ENCODE measurements at places on chromosomes 7 and 10.
A peak's percentile ranks its signal among the peaks of the same experiment; 100 is the strongest.

GRCh38 chr10:22183771-22184461 lies 33.9 kb downstream of the EBLN1 start:
- DNase-seq: no peak

DNA sequence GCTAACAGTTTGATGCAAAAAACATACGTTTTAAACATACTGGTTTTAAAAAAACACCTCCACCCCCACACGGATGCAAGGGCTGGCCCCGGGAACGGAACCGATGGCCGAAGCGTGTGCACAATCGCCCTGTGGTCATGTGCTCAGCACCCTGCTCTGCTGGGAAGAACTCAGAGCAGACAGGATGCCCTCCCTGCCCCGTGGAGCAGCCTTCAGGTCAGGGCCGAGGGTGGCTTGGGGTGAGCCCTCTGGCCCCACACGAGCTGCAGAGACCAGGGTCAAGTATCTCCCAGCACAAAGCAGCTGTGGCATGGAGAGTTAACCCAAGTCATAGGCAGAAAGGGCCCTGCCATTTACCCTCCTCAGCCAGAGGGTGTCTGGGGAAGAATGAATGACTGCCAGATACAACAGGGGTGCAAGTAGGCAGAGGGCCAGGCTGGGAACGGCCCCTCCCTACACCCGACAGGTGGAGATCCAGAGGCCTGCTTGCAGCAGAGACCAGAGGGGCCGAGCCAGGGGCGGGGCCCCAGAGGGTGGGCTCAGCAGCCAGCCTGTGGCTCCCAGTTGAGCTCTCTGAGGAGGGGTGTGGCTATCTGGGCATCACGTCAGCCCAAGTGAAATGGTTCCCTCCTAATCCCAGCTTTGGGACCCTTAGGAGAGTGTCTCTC lies 56.8 kb downstream of the ZRANB1 start:
- DNase-seq: no peak

DNA sequence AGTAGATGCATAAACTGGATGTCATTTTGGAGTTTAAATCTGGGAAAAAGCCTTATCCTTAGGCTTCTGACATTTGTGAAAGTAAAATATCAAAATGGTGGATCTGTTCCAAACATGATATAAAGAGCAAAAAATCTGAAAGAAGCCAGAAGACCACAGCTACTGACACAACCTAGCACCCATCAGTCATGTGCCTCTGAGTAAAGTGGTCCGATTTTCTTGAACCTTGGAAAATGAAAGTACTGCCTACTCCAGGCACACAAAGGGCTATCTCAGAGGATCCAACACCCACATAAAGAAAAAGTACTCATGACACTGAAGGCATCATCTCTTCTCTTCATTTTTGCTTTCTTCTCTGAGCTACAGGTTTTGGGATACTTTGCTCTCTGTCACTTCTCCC lies 150.7 kb downstream of the KMT2E start:
- no peak for DNase-seq

GRCh38 chr7:103148131-103148993 lies 537 bp downstream of the NAPEPLD start:
- DNase-seq: no peak

- no peak for DNase-seq
Measured at GRCh38 chr7:20963556-20964280, 177.0 kb upstream of the SP8 start.

DNA sequence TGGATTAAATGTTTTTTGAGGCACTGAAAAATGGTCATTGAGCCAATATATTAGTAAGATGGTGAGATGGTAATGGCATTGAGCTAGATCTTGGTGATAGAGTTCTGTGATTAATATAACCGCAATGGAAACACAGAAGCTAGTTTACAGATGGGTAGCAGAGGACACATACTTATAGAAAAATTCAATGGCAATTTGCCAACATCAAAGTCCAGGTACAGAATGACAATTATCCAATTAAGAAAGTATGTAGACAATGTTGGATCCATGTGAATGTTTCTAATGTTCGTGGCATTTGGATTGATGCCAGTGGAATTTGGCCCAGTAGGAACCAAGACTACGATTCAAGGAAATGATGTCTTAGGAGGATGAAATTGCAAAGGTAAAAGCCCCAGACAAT lies 187.8 kb downstream of the GNAT3 start:
- DNase-seq: no peak

GRCh38 chr7:2897023-2897422 lies 52.9 kb upstream of the GNA12 start:
- no peak for DNase-seq

- no peak for DNase-seq
Measured at GRCh38 chr10:100875484-100876166, 37.1 kb upstream of the SLF2 start.

GRCh38 chr10:35532141-35532540 lies 73.0 kb upstream of the GJD4 start:
- no peak for DNase-seq

DNA sequence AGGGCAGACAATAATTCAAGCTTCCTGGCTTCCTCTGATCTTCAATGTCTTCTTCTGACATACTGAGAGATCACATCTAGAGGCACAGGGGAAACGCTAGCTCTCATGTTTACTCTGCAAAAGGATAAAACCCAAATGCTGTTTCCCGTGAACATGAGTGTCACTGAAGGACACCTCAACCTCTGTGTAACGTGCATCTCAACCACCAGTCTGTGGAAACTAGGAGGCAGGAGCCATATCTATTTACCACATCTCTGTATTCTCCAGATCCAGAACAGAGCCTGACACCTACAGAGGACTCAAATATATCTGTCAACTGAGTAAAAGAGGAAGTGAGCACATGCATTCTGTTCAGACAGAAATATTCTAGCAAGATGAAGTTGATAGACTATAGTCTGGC lies 140.3 kb upstream of the TARP start:
- no peak for DNase-seq

GRCh38 chr10:37860494-37861190 lies 3.2 kb upstream of the ZNF248 start:
- DNase-seq: no peak

DNA sequence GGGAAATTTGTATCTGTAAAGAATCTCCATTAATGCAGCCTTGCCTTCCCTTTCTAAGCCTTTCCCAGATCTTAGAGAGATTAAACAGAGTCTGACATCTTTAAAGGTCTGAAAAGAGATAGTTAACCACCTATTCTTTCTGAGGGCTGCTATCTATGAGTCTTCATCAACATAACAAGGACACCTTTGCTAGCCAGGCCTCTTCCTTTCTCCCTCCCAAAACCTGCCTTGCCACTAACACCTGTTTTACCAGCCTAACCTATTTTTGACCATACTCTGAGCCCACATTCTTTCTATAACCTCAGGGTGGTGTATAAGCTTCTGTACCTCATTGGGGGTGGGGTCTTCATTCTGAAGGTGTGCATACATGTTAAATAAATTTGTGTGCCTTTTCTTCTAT lies 217.1 kb downstream of the IPMK start:
- no peak for DNase-seq

- DNase-seq: no peak
Measured at GRCh38 chr7:73702665-73703064, 16.8 kb downstream of the STX1A start.

DNA sequence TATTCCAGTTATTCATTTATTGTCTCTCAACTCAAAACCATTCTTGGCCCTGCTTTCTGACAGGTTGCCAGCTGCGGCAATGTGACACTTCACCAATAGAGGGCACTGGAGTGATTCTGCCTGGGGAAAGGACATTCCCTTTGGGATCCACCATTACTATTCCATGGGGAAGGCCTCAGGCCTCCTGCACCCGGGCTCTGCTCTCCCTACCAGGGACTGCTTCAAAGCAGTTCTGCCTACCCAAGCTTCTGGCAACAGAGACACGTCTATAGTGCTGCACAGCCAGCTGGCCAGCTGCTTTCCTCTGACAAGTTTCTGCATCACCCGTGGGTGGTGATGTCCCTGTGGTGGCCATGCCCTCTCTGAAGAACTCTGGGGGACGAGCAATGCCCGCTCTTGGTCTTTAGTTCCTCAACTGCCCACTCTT lies 163.8 kb downstream of the ELMO1 start:
- no peak for DNase-seq

- no peak for DNase-seq
Measured at GRCh38 chr7:34991938-34992840, 45.1 kb downstream of the DPY19L1 start.

- DNase-seq: no peak
Measured at GRCh38 chr10:99526861-99527504, 5.8 kb upstream of the NKX2-3 start.

GRCh38 chr10:132448248-132448731 lies 51.3 kb downstream of the PWWP2B start:
- DNase-seq: peak; percentile 85

DNA sequence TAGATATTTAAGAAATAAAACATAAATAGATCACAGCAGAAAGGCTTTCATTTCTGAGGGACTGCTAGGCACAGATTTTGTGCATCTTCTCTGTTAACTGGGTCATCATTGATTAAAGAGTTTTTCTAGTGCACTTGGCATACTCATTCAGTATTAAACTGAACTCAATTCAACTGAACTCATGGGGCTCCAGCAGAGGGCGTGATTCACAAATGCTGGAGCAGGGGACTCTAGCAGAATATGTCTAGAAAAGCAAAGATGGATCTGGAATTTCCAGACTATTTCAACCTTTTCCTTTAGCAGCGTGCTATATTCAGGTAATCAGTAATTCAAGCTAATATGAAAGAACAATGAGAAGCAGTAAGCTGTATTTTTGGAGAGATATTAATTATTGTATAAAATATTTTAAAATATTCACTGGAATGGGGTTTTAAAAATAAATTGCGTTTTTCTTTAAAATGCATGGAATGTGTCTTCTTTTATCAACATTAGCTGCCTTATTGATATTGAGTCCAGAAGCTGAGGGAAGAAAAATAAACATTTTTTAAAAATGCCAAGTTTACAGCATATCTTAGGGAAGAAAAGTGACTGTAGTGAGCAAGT lies 296.8 kb upstream of the CACNA2D1 start:
- DNase-seq: no peak

- DNase-seq: no peak
Measured at GRCh38 chr7:35040906-35041305, 3.6 kb upstream of the DPY19L1 start.

DNA sequence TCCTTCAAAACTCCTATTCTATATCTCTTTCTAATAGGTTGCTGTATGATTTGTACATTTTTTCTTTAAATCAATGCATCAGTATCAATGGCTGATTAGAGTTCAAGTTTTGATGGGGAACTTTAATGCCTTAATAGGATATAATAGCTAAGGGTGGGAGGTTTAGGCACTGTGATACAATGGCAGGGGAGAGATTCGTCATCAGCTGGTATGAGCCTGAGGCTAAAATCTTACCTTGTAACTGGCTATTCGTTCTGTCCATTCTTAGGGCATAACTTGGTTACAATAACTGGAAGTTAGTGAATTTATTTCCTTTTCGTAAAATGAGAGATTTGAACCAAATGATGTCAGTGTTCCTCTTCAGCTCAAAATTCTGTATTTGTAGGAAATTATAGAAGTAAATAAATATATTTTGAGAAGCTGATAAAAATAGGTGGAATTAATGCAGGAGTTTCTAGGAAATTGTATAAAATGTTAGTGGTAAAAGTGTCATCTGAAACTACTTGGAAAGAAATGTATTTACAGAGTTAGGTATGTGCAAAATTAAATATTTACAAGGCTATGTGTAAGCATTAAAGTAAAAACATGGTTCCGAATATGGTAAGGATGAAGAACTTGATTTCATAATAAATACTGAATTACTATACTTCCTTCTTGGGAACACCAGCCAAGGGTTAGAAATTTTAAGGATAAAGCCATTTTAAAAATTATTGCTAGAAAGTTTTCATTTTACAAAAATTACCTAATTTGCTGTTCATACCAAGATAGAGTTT lies 27.5 kb upstream of the NAMPT start:
- no peak for DNase-seq

GRCh38 chr7:83610649-83611304 lies 38.2 kb downstream of the SEMA3E start:
- DNase-seq: no peak

DNA sequence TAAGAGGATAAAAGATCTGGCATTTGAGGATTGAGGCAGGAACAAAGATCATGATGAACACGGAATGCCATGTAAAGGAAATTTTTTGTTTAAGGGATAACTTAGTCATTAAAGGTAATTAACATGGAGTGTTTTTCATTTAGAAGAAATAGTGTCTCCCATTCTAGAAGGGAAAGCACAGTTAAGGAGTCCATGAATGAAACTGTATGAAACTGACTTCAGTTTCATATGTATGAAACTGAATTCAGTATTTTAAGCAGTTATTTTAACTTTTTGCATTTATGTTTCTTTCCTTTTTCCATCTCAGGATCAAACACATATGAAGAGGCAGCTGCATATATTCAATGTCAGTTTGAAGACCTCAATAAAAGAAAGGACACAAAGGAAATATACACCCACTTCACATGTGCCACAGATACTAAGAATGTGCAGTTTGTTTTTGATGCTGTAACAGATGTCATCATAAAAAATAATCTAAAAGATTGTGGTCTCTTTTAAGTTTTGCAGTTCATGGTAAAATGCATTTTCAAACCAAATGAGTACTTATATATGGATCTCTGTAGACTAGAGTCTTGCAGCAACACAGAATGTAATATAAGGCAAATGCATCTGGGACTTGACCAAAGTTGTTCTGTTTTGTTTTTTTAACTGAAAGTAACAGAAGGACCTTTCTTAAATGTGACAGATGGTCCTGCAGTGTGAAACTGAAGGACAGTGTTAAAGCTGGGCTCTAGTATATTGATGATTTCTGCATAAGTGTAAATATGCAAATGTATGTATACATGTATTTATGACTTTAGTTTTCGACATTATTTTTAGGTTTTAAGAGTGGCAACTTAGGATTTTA lies 82.6 kb downstream of the GNAI1 start:
- DNase-seq: no peak

- no peak for DNase-seq
Measured at GRCh38 chr10:5891009-5891408, 966 bp downstream of the FBH1 start.

DNA sequence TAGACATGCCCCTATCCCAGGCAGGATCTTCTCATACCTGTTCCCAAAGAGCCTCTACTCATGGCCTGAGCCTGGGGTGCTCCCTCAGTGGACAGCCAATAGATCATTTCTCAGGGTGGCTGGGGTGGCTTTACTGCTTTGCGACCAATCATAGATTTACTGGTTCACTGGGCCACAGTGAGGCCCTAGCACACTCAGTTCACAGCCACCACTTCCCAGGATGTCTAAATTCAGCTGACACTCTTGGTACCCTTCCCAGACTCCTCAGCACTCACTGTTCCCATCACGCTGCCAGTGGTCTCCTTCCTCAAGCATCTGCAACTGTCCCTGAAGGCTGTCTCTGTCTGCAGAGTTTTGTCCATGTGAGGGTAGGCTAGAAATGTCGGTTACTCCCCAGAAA lies 50.6 kb downstream of the ARHGAP22 start:
- DNase-seq: no peak

DNA sequence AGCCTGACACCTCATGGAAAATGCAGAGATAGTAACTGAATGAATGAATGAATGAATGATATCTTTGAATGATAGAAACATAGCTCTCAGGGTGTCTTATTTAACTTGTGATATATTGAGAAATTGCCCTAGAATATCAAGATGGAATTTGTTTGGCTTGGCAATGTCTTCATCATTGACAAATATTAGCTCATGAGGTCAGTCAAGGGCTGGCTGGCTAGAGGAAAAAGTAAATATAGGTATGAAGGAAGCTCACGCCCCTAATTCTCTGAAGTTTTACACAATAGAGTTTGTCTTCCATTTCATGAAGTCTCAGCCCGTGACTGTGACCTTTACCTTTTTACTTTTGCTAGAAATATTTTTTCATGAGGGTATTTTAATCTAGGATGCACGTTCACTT lies 305.2 kb downstream of the ADARB2 start:
- DNase-seq: no peak
